ENCODE measurements at places on chromosomes 2 and 18.

- no peak for DNase-seq
Observed at GRCh38 chr2:158953926-158954763, 14.3 kb upstream of the TANC1 start.

GRCh38 chr2:85231952-85232351 lies 95.8 kb downstream of the TGOLN2 start:
- no peak for DNase-seq

GRCh38 chr2:99576775-99577174 lies 87.0 kb upstream of the REV1 start:
- DNase-seq, result no peak

DNA sequence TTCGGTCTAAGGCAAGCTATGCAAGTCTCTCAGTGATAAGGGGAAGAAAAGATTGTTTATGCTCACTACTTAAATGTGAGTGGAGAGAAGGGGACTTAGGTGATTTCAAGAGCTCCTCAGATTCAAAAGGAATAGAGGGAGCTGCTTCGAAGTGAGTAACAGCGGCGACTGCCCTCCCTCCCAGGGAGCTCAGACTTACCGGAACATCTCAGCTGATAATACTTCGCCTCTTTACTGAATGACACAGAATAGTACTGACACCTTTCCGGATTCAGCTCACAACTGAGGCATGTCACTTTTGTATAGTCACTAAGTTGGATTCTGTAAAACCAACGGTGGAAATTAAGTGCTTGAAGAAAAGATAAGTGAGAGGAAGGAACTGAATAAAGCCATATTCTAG lies 55.5 kb downstream of the DPP4 start:
- DNase-seq, result no peak

- DNase-seq, result no peak
Observed at GRCh38 chr2:171571721-171572120, 49.4 kb downstream of the CYBRD1 start.

DNA sequence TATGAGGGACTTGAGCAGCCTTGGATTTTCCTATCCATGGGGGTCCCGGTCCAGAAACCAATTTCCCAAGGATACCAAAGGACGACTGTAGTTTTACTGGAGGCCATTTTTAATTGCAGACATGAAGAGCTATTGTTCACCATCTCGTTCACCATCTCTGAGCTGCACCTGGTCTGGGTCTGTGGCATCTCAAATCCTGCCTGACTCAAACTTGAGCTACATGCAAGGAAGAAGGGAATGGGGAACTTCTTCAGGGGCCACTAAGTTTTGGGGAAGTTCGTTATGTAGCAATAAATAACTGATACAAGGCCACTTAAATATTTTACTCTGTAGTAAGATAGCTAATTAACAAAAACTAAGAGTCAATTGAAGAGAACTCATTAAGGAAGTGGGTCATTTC lies 2.1 kb upstream of the SMCHD1 start:
- no peak for DNase-seq

GRCh38 chr18:67651438-67651837 lies 134.9 kb upstream of the DSEL start:
- DNase-seq, result no peak

DNA sequence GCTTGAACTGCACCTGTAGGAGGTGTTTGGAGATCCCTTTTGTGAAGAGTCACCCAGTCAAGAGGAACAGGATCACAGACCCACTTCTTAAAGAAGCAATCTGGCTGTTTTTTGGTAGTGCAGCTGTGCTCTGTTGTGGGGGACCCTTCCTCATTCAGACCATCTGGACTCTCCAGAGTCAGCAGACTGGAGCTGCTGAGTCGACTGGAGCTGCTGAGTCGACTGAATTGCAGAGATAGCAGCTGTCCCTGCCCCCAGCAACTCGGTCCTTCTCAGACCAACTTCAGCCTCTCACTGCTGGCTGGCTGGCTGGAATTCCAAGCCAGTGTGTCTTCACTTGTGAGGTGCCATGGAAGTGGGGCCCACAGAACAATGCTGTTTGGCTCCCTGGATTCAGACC lies 56.8 kb downstream of the GTF3C3 start:
- no peak for DNase-seq

DNA sequence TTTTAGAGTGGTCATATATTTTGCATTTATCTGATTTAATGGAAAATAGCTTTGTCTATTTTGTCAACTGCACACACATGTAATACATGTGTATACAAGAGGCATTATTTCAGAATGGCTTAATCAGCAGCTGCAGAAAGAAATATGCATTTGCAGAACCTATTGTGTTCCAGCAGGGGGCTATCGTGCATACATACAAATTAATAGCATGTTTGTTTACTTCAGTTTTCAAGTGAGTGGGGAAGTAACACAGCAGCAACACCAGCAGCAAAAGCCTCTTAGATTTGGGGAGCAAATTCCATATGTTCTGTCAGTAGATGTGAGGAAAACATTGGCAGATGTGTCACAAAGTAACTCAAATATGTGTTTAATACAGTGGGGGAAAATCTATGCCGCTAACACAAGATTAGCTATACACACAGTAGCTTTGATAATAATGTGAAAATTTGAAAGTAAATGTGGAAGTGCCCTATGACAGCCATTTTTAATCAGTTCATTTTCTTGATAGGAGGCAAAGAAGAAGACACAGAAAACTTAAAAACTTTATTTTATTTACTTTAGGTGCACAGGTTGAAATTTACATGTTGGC lies 218.1 kb downstream of the WDR7 start:
- no peak for DNase-seq

GRCh38 chr2:43222475-43223309 lies 3.7 kb downstream of the ZFP36L2 start:
- no peak for DNase-seq

GRCh38 chr2:241901500-241902351 lies 32.2 kb downstream of the RTP5 start:
- no peak for DNase-seq

- no peak for DNase-seq
Observed at GRCh38 chr2:182173944-182174622, 188.4 kb downstream of the PPP1R1C start.

- DNase-seq, result no peak
Observed at GRCh38 chr2:122105877-122106206, 350.4 kb downstream of the TSN start.

GRCh38 chr2:71526141-71526540 lies 72.8 kb downstream of the DYSF start:
- no peak for DNase-seq

GRCh38 chr2:47346-47725 lies 1.0 kb upstream of the FAM110C start:
- DNase-seq, result no peak

DNA sequence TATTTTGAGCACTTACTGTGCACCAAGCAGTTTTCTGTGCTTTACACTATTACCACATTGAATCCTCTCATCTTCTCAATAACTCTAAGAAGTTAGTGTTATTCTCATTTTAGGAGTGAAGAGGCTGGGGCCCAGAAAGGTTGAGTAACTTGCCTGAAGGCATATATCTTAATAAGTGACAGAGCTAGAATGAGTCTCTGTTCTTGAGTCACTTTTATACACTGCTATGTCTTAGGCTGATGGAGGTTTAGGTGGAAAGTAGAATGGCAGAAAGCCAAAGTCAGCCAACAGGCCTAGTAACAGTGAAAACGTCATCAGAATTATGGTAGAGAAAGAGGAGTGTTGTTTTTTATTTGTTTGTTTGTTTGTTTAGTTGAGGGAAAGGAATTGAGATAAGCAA lies 27.9 kb upstream of the RPE start:
- DNase-seq, result no peak

DNA sequence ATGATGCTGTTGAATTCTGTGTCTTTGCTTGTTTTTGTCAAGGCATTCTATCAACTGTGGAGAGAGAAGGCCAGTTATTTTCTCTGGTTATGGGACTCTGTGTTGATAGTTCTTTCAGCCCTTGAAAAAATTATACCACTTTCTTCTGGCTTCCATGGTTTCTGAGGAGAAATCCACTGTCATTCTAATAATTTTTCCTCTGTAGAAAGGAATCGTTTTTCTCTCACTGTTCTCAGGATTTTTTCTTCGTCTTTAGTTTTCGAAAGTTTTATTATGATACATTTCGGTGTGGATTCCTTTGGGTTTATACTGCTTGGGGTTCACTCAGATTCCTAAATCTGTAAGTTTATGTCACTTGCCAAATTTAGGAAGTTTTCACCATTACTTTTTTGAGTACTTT lies 6.6 kb downstream of the GALNT1 start:
- no peak for DNase-seq

DNA sequence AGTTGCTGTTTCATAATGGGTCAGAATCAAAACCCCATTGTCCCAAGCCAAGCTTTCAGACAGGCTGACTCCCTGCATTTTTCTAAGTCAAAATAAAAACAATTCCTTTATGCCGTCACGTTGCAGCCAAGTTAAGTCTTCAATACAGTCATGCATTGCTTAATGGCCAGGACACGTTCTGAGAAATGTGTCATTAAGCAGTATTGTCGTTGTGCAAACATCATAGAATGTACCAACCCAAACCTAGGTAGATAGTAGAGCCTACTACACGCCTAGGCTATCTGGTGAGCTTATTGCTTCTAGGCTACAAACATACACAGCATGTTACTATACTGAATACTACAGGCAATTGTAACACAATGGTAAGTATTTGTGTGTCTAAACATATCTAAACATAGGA lies 160.4 kb upstream of the FOSL2 start:
- no peak for DNase-seq

DNA sequence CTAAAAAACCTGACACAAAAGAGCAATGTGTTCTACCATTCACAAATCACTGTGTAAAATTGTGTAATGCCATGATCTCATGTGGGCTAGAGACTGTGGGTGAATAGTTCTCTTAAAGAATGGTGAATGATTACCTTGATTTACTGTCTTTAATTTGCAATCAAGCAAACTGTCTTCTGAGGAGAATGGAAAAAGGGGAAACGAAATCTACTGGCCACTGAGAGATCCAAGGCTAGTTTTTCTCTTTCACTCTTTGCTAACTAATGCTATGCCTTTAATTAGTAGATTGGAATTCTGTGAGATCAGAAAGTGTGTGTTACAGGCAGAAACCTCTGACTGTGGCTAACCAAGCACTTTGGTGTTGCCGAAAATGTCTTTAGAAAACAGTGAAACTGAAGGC lies 422.7 kb downstream of the TGIF1 start:
- DNase-seq, result no peak

GRCh38 chr2:76506538-76506937 lies 795.8 kb upstream of the GCFC2 start:
- no peak for DNase-seq

GRCh38 chr2:20484034-20484617 lies 37.3 kb downstream of the RHOB start:
- no peak for DNase-seq

GRCh38 chr2:218883491-218884490 lies 3.1 kb downstream of the WNT10A start:
- DNase-seq, result no peak

GRCh38 chr2:71548646-71549425 lies 95.5 kb downstream of the DYSF start:
- peak; percentile 76 for DNase-seq

GRCh38 chr2:85761-86160 lies 39.5 kb upstream of the FAM110C start:
- DNase-seq, result no peak

DNA sequence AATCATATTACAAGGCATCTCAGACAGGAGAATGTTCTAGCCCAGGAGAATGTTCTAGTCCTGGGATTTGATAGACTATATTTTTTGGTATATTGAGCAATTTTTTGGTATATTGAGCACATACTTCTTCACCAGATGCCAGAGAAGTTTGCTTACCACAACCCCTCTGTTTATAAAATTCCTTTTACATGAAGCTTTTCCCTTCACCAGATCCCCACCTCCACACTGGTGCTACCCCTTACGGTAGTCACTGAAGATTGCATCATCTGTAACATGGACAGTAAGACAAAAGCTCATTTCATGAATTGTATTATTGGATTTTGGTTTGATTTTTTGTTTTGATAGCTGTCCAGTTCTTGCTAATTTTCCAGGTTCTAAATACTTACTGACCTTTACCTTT lies 7.2 kb upstream of the HNMT start:
- DNase-seq, result no peak

- no peak for DNase-seq
Observed at GRCh38 chr2:11559066-11559785, 25.4 kb downstream of the GREB1 start.

GRCh38 chr2:170026361-170026760 lies 151.6 kb upstream of the MYO3B start:
- no peak for DNase-seq

GRCh38 chr2:7471185-7471584 lies 554.0 kb downstream of the RNF144A start:
- no peak for DNase-seq

DNA sequence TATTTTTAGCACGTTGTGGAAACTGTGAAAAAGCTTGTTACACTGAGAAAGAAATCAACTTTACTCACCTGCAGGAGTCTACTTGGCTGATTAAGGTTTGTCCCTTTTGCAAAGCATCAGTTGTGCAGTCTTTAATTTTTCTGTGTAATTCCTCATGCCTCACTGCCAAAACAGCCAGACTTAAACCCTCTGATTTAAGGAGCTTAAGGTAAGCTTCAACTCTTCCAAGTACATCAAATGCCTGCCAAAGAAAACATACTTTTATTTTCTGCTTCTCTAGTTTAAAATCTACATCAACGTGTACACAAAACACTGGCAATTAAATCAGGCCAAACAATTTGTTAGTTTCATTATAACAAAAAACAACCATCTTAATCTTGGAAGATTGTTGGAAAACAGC lies 98.0 kb upstream of the TTN start:
- no peak for DNase-seq

- no peak for DNase-seq
Observed at GRCh38 chr2:69470911-69471310, 33.7 kb upstream of the NFU1 start.

DNA sequence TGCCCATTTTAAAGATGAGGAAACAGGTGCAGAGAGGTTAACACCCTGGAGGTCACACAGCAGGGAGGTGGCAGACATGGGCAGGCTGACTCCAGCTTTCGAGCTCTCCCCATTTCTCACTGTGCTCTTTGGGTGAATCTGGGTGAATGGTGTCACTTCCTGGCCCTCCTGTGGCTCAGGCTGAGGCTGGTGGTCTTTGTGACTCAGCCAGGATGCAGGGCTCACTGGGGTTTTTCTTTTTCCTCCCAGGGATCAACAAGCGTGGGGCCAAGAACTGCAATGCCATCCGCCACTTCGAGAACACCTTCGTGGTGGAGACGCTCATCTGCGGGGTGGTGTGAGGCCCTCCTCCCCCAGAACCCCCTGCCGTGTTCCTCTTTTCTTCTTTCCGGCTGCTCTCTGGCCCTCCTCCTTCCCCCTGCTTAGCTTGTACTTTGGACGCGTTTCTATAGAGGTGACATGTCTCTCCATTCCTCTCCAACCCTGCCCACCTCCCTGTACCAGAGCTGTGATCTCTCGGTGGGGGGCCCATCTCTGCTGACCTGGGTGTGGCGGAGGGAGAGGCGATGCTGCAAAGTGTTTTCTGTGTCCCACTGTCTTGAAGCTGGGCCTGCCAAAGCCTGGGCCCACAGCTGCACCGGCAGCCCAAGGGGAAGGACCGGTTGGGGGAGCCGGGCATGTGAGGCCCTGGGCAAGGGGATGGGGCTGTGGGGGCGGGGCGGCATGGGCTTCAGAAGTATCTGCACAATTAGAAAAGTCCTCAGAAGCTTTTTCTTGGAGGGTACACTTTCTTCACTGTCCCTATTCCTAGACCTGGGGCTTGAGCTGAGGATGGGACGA lies 13.2 kb downstream of the ITM2C start:
- no peak for DNase-seq
